Type B pancreatic cell (in vitro differentiated cells): ENCODE measurements at places on chromosomes 5 and 9. TPM values are rescaled to one million over a fixed set of nuclear protein-coding genes. Genes with fewer than 3 reads are reported as not detected.

The IGFBPL1 gene
- total RNA-seq = 9.7 and 26.7 TPM in 2 replicates

- H3K4me1 ChIP-seq = peaks cover 11% of the 10 kb centered on the region
- peak overlapping the region; percentile 11 for H3K27ac ChIP-seq
- H3K36me3 ChIP-seq = no peaks in the 10 kb centered on the region
- H3K4me3 ChIP-seq = no peak overlapping the region
- H3K27me3 ChIP-seq = peaks cover 5% of the 10 kb centered on the region
- DNase-seq = no peak
Observed at GRCh38 chr9:89991204-89991790, 386.5 kb downstream of the GADD45G start.

DNA sequence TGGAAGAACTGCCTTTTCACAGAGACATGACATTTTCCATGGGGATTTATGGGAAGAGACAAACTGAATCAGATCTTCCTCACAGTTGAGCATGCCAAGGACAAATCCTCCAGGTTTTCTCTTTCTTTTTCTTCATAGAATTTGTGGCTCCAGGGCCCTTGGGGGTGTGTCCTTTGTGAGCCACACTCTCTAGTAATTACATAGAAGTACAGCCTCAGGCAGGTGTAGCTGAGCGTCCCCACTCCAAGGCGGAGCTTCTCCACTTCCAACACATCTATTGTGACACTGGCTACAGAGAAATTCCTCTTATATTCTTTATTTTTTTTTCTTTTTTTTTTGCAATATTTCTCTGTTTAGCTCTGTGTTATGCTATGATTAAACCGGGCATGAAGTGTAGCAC, 420.5 kb upstream of the CD180 start:
- no peak overlapping the region for H3K4me3 ChIP-seq
- H3K27ac ChIP-seq = no peak overlapping the region
- peaks cover 16% of the 10 kb centered on the region for H3K4me1 ChIP-seq
- DNase-seq = no peak
- no peaks in the 10 kb centered on the region for H3K36me3 ChIP-seq

The BTNL8 gene
- total RNA-seq = 0.87 and 2.0 TPM in 2 replicates

- DNase-seq = no peak
- H3K27ac ChIP-seq = peak overlapping the region; percentile 98
- H3K4me1 ChIP-seq = peaks cover 24% of the 10 kb centered on the region
- peak overlapping the region; percentile 98 for H3K4me3 ChIP-seq
Observed at GRCh38 chr5:69368458-69369339, 621 bp downstream of the AK6 start.
